ENCODE measurements at places on chromosomes 4 and X.

GRCh38 chr4:165440415-165441158, 61.8 kb downstream of the CPE start:
- no peak for DNase-seq

DNA sequence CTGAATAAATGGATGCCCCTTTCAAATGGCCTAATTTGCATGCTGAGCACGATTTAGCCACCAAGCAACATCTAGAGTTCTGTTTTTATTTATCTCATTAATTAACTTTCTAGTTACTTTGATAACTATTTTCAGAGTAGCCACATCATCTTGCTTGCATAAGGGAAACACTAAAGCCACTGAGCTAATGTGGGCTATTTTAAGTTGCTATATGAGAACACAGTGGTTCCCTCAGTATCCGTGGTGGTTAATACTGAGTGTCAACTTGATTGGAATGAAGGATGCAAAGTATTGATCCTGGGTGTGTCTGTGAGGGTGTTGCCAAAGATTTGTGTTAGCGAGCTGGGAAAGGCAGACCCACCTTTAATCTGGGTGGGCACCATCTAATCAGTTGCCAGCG, 25.4 kb upstream of the HPSE start:
- no peak for DNase-seq

GRCh38 chrX:29690061-29690460, 525.3 kb upstream of the MAGEB2 start:
- DNase-seq, result no peak

DNA sequence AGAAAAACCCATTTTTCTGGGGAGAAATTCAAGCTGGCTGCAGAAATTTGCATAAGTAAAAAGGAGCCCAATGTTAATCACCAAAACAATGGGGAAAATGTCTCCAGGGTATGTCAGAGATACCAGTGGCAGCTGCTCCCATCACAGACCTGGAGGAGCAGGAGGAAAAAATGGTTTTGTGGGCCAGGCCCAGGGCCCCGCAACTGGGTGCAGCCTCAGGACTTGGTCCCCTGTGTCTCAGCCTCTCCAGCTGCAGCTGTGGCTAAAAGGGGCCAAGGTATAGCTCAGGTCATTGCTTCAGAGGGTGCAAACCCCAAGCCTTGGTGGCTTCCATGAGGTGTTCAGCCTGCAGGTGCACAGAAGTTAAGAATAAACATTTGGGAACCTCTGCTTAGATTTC, 536.4 kb upstream of the FRG1 start:
- no peak for DNase-seq

DNA sequence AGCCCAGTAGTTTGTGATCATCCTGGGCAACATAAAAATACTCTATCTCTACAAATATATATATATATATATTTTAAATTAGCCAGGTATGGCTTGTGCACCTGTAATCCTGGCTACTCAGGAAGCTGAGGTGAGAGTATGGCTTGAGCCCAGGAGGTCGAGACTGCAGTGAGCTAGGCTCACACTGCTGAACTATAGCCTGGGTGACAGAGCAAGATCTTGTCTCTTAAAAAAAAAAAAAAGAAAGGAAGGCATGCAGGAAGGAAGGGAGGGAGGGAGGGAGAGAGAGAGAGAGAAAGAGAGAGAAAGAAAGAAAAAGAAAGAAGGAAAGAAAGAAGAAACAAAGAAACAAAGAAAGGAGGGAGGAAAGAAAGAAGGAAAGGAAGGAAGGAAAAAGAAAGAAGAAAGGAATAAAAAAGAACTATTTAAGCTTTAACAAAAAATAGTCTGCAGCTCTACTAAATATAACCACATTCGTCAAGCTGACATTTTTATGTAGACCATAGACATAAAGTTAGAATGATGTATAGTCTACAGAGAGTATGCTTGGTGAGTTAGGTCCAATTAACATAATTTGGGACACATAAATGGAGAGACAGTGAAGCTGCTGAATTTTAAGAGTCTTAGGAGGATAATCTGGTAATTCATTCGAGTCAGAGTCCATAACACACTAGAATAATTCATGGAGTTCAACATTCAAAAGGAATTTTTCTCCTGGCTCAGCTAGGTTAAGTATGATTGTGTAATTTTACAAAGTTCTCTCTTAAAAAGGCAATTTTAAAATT, 111.9 kb downstream of the GLRA3 start:
- DNase-seq, result no peak

DNA sequence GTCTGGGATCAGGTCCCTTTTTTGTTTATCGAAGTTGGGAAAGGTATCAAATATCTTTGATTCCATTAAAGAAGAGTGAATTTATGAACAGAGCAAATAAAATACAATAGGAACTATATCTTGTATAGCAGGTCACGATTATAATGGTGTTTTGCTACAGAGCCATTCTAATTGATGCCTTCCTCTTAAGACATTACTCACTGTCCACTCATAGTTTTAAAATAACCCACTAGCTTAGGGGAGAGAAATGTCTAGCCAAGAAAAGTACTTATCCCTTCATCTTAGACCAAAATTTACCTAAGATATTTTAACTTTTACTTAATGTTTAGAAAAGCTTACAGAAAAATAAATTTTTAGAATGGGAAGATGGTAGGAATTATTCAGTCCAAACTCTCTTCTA, 112.0 kb upstream of the PABPC4L start:
- no peak for DNase-seq

Measured in activated T-cell treated with anti-CD3 and anti-CD28 coated beads for 48 hours (primary cell).